ENCODE measurements at places on chromosomes 2 and 18.

GRCh38 chr18:28284132-28284531, 107.2 kb upstream of the CDH2 start:
- no peak for DNase-seq

GRCh38 chr18:37729716-37730115, 164.1 kb upstream of the CELF4 start:
- DNase-seq: no peak

DNA sequence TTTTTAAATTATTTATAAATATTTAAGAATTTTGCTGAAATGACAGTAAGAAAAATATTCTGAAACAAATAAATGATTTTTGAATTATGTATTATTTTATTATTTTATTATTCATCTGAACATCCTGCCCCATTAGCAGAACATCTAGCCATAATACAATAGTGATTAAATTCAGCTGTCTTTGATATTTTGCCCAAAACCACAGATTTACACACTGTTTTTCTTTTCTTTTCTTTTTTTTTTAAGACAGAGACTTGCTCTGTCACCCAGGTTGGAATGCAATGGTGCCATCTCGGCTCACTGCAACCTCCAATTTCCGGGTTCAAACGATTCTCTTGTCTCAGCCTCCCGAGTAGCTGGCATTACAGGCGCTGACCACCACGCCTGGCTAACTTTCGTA, 1.9 kb upstream of the SCYGR1 start:
- DNase-seq: no peak

DNA sequence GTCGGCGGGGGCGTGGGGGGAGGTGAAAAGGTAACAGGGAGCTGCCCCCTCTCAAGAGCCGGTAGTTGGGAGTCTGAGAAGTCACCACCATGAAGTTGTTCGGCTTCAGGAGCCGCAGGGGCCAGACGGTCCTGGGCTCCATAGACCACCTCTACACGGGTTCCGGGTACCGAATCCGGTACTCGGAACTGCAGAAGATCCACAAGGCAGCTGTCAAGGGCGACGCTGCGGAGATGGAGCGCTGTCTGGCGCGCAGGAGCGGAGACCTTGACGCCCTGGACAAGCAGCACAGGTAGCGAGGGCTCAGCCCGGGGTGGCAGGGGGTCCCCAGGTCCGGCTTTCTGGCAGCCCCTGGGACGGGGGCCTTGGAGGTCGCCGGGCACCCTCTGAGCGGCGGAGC, 47.1 kb upstream of the ZNF519 start:
- DNase-seq: no peak

DNA sequence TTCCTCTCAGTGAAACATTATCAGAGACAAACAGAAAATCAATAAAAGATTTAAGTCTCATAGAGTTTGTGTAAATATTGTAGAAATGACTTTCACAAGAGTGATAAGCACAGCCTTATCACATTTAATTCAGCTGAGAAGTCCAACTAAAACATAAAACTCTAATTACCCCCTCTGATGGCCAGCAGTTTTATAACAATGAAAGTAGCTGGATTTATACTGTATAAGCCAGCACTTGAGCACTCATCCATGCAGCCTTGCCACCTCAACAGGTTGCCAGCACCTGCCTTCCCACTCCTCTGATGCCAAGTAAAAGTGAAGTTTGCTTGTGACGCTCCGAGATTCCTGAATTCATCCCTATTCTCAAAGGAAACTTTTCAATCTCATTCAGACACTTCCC, 103.0 kb upstream of the STK39 start:
- DNase-seq: no peak

DNA sequence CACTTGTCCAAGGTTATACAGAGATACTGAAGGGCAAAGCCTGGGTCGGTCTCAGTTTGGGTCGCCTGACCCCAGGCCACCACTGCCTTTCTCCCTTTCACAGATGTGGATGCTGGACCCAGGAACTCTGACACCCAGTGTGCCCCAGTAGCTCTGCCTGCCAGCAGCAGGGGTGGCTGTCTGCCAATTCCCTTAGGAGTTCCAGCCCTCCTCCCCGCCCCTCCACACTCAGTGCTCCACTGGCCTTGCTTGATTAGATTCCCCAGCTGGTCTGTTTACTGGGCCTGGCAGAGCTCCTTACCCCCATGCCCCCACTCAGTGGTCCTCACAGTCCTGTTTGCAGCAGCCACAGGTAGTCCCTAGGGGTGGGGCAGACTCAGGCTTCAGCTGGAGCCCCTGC, 75.5 kb downstream of the NPAS2 start:
- no peak for DNase-seq

DNA sequence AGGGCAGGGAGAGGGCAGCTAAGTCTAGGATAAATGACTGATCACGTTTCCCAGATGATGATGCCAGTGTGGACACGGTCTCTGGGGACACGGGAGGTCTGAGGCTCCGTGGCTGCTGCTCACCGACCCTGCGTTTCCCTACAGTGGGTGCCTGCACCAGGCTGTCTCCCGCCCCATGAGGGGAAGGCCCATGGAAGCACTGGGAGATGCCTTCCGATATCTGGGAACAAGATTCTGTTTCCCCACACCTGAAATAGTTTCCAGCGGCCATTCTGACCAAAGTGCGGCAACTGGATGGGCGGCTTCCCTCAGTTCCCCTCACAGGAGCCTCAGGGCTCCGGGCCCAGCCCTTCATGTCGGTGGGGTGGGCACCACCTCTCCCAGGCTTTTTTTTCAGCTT, 83.1 kb downstream of the EDAR start:
- no peak for DNase-seq

- DNase-seq: no peak
These were observed 38.9 kb downstream of the HS6ST1 start for GRCh38 chr2:128279786-128280157.

DNA sequence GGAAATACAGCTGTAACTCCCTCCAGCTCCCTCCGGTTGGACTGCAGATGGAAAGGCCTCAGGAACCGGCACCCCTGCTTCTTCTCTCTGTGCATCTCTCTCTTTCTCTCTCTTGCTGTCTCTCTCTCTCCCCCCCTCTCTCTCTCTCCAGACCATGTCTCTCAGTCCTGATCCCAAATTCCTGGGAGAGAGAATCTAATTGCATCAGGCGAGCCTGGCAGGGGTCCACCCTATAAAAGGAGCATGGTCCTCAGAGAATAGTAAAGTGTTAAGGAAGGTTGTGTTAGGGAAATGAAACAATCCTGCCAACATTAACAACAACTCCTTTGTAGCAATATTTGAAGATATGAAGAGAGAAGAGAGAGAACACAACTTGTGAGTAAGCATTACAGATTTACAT, 36.7 kb downstream of the VIT start:
- DNase-seq: no peak

DNA sequence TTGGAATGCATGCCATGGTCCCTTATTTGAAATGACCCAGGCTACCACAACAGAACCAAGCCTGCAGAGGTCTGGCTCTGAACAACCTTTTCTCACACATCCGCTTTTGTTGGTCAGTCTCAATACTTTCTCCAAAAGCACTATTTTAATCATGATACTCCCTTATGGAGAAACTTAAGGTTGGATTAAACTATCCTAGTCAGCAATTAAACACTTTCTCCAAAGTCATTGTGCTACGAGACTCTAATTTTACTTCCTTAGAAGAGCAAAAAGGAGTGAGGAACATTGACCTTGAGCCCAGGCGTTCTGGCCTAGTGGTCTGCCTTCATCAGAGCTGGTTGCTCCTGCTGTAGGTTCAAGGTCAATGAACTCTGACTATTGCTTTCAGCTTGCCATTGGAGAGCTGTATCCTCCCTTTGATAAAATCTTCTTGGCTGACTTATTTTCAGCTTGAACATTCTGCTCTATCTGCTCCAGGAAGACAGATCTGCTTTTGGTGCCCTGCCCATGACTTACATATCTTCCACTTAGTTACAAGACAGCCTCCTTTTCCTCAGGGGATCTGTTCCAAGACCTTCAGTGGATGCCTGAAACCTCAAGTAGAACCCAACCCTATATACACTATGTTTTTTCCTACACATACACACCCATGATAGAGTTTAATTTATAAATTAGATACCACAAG, 91.2 kb downstream of the NCKAP5 start:
- no peak for DNase-seq

DNA sequence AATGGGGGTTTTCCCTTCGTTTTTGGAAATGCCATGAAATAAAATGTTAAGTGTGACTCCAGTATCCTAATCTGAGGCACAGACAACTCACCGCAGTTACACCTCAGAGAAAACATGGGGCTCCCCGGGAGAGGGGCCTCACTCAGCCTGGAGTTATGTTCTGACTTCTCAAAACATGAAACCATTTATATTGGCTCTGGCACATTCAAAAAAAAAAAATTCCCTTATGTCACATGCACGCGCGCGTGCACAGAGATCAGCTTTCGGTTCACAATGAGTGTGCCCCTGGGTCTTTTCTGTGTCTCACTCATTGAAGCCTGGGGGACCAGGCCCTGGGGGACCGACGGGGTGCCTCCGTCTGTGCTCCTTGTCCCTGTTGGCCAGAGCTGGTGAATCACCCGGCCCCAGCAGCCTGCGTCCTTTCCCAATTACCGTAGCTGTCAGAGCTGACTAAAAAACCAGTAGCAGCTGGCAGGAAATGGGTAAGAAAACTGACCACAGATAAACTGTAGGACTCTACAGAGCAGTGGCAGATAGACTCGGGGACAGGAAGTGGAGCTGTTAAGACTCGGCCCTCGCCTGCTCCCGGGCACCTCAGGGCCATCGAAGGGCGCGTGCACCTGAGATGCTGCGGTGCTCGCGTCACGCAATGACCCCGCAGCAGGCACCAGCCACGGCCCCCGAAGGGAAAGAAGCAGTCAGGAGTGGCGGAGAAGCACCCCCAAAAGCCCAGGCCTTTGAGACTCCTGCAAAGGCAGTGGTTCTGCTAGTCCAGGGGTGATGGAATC, 138.3 kb upstream of the ID2 start:
- DNase-seq: peak; percentile 98

DNA sequence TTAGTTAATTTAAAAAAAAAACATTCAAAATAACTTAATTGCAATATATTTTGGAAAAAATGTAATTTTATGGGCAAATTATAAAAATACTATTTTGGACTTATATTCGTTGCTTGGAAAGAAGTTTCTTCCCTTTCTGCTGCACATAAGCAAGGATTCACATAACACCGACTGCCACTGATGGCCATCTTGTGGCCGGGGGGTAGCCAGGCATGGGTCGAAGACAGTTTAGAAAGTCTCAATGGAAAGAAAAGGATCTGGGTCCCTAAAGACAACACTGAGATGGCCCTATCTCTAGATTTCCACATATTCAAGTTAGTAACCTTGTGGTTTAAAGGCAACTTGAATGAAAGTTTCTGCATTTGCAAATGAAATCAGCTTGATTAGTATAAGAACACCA, 318.6 kb downstream of the AKAIN1 start:
- DNase-seq: no peak

DNA sequence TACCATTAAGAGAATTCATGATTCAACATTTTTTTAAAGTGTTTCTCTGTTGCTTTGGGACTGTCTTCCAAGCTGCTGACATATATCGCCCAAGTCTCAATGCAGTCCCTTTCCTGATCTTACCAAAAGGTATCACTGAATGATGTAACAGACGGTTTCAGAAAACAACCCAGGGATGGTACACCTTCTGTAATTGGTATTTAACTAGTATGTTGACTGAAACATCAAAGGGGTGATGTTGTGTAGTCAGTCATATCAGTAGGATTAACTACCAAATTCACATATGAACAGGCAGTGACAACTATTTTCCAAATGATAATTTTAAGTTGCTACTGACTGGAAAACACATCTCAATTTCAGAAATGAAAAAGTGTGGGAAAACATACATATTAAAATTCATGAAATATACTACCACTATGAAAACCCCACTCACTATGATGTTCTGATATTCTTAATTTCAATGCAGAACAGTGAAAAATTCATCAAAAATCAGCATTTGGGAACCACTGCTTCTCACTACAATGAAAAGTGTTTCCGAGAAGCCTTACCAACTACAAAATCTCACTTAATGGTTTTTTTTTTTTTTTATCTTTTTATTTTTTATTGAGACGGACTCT, 59.8 kb downstream of the MEMO1 start:
- no peak for DNase-seq

DNA sequence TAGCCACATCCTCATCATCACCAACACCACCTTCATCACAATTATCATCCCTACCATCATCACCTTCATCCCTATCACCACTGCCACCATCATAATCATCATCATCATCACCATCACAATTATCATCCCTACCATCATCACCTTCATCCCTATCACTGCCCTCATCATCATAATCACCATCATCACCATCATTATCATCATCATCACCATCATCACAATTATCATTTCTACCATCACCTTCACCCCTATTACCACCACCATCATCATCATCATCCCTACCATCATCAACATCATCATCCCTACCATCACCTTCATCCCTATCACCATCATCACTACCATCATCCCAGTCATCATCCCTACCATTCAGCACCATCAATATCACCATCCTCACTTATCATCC, 140.5 kb downstream of the LOXHD1 start:
- DNase-seq: no peak

DNA sequence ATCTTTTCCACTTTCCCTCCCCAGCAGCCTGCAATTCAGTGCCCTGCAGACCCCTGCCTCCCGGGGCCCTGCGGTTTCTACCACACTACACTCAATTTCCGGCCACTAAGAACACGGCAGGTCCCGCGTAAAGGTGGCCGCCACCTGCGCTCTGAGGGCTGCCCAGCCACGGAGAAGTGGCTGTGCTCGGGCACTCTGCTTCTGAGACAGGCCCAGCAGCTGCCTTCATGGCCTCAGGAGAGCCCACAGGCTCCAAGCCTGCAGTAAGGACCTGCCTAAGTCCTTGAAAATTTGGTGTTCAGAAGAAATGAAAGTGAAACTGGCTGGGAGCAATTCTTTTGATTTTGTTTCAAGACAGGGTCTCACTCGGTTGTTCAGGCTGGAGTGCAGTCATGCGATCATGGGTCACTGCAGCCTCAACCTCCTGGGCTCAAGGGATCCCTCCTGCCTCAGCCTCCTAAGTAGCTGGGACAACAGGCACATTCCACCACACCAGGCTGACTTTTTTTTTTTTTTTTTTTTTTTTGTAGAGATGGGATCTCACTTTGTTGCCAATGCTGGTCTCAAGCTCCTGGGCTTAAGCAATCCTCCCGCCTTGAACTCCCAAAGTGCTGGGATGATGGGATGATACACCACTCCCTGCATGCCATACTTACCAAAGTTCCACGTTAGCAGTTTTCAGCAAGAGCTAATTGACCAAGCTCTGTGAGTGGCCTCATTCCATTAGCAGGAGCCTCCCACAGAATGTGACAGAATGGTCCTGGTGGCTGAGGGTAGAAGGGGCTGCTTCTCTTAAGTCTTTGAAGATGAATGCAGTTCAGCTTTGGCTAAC, 14.6 kb upstream of the ALPP start:
- DNase-seq: no peak

- no peak for DNase-seq
These were observed 112.8 kb downstream of the GULP1 start for GRCh38 chr2:188404341-188405004.

- no peak for DNase-seq
These were observed 620.0 kb upstream of the SLC39A10 start for GRCh38 chr2:195037045-195037444.

Measured in AML-193 (cell line).